KG1 (cell line): ENCODE measurements at places on chromosomes 3 and 15.
A peak's percentile ranks its signal among the peaks of the same experiment; 100 is the strongest.

DNA sequence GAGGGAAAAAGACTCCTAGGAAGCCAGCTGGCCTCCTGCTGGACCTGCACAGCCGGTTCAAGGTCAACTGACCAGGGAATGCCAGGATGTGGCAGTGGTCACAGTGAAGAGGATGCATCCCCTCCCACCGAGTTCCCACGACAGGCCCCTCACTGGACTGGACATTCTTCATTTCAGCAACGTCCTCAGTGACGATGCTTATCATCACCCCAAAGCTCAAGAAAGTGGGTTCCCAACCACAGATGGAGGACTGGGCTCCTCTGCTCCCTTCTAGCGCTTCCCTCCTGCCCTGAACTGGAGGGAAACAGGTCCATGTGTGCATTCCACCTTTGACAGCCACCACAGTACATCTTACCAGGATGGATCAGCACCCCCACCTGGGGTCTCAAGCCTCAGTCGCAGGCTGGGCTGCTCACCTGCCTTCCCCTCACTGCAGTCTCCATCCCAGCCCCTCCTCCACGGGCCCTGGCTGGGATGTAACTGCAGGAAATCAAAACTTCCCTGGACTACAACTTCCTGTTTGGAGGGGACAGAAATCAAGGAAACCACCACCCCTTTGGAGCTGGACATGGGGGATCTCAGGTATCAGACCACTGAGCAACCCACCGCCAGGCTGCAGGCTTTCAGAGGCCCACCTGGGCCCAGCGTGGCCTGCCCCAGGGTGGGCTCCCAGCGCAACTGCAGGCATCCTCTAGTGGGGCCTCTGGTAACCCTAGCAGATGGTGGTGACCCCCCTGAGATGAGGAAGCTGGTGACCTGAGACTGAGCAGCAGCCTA lies 7.3 kb downstream of the CALML4 start:
- no peak for DNase-seq

DNA sequence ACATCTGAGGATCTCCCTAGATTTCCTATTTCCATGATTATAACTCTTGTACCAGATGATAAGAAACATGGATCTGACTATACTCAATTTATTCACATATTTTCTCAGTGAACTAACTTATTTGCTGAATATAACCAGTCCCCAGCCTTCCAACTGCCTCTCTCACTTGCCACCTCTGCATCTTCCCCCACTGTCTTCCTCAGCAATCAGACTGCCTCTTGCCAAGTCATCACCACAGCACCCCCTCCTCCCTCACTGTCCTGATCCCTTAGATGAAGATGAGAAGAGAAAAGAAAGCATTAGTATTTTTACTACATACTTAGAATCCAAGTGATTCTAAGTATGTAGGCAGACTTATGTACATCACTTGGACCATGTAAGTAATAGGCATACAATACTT lies 71.9 kb downstream of the GTPBP8 start:
- no peak for DNase-seq

DNA sequence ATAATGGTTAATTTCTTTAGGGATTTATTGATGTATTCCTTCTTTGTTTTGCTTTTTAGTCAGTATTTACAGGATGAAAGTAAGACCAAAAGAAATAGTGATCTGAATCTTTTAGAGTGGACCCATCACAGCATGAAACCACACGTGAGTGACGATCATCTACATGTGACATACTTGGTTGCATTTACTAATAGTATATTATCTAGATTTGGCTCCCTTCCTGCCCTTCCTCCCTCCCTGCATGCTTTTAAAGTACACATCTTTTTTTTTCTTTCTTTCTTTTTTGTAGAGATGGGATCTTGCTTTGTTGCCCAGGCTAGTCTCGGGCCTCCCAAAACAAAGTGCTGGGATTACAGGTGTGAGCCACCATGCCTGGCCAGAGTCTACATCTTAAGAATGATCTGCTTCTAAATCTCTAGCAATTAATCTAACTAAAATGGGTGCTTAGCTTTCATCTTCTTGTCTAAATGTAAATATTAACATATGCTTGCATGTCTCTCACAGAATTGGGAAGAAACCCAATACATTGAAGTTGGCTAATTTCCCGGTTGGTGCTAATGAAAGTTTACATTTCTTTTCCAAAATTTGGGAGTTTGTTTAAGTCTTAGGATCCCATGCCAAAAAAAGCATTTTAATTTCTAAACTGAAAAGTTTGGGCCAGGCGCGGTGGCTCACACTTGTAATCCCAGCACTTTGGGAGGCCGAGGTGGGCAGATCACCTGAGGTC lies 38.0 kb downstream of the SENP2 start:
- DNase-seq, result no peak

- no peak for DNase-seq
Observed at GRCh38 chr15:67199391-67199790, 55.1 kb downstream of the AAGAB start.

- peak; percentile 67 for DNase-seq
Observed at GRCh38 chr3:18127174-18127858, 297.8 kb downstream of the SATB1 start.

GRCh38 chr3:118987477-118987876 lies 47.2 kb downstream of the IGSF11 start:
- DNase-seq, result no peak

DNA sequence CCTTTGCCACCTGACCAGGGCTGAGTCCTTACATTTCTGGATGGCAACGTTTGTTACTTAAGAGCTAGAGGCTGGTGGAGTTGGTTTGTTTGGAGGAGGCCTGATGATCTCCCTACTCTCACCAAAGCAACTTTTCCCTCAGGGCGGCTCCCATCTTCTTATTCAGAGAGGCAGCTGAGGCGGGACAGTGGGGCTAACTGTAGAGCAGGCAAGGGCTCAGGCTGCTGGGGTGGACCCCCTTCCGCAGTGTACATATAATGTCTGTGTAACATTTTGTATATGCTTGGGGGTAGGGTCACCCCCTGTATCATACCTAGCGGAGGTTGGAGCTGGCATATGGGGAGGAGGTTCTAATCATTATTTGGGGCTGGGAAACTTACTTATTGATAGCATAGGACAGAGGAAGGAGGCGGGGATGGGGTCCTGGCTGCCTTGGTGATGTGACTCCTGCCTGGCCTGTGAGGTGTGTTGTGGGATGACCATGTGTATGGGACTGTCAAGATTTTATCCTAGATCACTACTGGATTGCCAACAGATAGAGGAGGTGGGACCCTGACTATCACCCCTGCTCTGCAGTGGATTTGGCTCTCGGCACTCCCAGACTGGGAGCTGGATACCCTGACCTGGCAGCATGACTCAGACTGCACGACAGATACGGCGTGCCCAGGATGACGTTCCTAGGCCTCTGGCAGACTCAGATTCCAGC lies 52.5 kb upstream of the UBE2Q2 start:
- no peak for DNase-seq

DNA sequence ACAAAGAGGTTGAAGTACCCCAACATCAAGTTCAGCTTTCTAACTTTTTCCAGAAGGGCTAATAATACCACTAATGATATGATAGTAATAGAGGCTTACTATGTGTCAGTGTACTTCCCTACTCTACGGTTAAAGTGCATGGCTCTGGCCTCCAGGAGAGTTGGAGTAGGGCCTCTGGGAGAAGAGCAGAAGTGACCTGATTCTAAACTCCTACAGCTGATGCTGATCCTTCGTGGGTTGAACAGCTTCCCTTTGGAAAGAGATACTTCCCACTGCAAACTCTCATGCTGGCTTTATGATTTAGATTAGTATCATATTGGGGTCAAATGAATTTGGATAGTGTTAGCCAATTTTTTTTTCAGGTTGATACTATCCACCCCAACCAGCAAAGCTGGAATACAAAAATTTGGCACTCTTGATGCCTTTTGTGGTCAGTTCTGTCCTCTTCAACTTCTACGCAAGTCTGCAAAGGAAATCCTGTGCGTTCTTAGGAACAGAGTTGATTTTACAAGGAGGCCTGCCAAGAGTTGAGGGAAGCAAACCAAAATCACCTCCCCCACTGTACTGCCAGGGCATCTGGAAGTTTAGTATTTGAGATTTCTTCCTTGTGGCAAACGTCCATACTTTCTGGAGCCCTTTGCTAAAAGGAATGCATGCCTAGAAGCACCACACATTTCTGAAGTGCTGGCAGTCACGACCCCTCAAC lies 17.8 kb downstream of the TMEM212 start:
- DNase-seq, result no peak

DNA sequence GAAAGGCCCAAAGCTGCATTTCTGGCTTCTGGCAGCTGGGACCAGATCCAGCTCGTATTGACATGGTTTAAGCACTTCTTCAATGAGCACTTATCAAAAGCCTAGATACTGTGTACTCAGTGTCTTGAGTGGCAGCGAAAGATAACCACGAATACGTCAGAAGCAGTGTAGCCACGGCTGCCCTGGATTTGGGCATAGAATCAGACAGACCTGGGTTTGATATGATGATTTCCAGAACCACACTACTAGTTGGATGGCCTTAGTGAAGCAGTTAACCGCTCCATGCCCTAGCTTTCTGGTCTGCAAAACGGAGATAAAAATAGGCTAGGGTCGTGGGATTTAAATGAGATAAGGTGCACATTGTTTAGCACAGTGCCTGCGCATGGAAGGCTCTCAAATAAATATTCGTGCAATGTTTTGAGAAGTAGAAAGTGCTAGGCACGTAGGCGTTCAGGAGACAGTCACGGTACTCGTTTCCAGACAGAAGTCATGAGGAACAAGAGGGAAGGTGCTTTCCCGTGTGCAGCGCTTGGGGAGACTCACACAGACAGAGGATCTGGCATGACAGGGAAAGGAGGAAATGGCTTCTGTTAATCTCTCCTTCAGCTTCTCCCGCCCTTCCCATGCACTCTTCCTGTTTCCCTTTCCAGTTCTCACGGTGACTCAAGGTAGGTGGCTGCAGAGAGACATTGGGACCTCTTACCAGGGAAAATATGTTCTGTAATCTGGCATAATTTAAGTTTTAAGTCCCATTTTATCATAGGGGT lies 70.3 kb downstream of the CCNL1 start:
- DNase-seq, result no peak

DNA sequence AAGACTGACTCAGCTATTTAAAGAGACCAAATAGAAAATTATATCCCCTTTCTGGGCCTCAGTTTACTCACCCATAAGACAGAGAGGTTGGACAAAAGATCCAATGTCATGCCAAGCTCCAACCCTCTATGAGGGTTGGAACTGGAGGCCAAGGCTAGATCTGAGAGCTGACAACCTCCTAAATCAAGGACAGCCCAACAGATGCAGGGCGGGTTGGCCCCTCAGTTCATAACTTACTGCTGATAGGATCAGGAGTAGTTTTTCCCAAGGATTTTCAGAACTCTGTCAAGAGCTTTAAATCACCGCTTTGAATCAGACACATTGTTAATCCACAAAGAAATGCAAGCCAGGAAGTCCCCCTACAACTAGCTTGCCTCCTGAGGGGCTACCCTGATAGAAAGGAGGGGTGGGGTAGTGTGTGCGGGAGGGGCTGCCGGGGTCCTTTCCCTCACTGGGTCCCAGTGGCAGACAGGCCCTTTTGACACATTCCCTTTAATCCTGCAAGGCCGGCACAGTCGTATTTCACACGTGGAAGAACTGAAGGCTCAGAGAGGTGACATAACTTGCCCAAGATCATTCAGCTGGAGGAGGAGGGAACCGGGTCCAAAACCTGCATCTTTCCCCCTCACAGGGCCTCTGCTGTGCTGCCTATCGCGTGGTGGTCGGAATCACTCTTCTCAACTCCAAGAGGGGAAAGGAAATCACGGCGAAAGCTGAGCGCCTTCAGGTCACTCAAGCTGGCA lies 21.4 kb downstream of the BMF start:
- DNase-seq, result no peak

DNA sequence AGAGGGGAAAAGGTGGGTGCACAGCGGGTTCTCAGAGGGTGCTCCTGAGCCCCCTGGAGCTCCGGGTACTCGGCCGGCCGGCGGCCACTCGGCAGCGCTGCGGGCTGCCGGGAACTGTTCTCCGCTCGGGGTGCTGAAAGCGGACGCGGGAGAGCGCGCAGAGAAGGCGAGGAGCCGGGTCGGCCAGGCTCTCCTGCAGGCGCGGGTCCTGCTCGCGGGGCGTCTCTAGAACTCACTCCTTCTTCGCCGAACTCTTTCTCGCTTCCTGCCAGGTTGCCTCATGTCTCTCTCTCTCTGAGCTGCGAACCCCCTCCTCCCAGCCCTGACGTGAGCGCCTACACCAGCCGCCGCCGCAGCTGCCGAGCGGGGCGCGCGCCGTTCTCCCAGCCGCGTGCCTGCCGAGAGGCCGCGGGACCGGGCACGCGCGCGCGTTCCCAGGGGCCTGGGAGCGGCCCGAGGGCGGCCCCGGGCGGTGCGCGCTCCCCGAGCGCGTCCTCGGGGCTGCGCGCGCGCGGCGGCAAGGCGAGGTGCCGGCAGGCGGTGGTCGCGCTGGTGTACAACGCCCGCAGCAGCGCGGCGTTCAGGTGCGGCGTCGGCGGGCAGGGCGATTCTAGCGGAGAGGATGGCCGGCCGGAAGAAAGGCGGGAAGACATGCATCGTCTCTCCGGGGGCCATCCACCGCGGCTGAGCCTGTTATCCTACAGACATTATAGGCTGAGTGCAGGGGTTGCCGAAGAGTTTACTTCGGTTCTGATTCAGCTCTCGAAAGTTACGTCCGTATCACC lies at the start of gene PEX5L:
Gene PEX5L (minus strand): TSS at position 267 of the 785 bp plus-strand sequence. CDS start 338 bp downstream, outside the sequence.
- peak; percentile 17 for DNase-seq

DNA sequence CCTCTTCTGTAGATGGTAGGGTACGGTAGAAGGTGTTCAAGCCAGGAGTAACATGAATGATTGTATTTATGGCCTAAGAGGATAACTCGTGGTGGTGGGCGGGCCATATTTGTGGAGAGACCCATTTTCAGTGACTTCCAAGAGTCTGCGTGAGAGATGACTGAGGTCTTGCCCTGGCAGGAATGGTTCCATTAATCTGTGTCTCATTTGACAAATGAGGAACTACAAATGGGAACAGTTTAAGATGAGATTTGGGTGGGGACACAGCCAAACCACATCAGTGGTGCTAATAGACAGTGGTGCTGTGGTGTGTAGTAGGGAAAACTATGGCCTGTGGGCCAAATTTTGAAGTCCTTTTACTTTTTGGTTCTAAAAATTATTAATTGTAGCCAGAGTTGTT lies 47.1 kb downstream of the FLNB start:
- no peak for DNase-seq

DNA sequence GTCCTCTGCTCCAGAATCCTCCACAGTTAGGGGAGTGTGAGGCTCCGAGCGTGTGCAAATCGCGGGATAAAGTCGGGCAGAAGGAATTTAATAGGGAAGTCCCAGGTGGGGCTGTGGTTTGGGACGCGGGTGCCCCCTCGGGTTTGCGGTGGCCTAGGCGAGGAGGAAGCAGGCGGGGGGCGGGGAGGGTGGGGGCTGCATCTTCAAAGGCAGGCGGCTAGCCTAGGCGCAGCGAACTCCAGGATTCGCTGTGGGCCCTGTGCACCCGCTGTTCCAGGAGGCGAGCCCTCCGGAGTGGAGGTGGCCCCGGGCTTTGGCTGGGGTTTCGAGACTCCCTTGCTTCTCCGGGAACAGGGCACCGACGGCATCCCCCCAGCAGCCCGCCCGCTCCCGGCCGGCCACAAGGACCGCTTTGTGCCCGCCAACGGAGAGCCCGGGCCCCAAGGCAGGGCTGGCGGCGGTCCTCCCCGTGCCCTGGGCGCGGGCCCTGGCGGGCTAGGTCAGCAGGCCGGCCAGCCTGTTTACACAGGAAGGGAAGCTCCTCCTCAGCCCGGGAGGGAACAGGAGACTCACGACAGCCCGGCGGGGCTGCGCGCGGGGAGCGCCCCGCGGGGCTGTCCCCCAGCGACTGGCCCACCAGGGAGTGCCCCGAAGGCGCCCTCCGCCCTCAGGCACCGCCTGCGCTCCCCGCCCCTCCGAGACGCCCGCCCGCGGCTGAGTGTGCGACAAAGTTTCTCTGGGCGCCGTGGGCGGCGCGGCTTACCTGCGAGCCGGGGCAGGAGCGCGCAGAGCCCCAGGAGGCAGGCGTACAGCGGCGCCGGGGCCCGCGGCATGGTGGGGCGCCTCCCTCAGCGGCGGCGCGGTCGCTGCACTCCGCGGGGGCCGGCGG lies 753 bp downstream of the ITGB5 start:
- DNase-seq, result no peak
